ENCODE measurements at places on chromosomes 6 and 20. TPM values are rescaled to one million over a fixed set of nuclear protein-coding genes. Genes with fewer than 3 reads are reported as not detected.

DNA sequence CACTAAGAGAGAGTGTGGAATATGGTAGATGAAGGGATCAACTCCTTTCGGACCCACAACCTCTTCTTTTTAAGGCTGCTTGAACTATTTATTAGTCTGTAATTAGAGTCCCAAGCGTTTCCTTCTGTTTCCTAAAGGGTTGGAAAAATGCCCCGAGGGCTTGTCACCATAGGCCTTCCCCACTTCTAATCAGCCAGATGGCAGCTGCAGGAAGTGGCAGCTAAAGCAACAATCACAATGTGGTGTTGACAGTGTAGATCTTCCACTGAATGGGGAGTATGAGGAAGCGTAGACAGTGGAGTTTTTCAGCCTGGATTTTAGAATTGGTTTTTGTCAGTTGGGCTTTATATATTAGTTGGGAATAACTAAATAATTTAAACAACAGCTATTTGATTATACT lies 40.6 kb downstream of the SLC35D3 start:
- peak; percentile 28 for DNase-seq

DNA sequence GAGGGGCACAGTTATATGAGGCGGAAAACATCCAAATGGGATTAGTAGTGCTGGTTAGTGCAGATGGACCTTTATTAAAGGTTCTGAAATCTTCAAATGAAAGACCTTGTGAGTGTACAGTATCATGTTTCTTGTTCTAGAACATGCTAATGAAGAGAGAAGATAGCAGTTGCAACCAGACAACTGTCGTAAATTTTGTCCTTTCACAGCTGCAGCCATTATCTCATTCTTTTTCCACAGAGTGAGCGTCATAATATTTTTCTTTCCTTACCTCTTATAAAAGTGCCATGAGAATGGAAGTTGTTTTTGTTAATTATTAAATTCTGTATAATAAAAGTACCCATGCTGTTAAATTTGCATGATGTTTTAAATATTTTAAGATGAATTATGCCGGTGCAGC lies 4.4 kb upstream of the C6orf163 start:
- no peak for DNase-seq

GRCh38 chr6:105985098-105985815 lies 100.9 kb upstream of the PRDM1 start:
- no peak for DNase-seq

DNA sequence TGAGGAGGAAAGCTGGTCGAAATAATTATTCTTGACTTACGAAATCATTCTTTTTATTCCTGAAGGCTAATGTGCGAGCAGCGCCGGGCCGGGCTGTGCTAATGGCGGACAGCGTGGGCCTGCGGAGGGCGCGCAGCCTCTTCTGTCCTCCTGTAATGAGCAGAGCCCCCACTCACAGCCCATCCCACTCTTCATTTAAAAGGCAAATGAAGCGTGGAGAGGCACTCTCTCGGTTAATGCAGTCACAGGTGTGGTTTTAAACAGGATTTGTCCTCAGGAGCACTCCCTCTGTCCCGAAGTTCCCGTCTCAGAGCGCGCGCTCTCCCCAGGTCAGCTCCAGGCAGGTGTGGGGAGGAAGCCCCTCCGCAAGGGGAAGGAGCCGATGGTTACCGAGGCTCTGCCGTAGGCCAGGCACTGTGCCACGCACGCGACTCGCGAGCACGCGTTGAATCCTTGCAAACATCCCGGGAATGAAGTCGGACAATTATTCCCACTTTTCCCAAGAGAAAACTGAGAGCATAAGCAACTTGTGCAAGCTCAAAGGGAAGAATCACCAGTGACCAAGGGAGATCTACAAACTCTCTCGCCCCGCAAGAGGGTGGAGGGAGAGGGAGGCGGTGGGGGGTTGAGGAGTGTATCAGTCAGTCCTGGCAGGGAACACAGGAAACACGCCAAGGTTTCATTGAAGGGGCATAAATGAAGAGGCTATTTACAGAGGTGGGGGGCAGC lies 35.5 kb upstream of the ZFAND3 start:
- peak; percentile 25 for DNase-seq

DNA sequence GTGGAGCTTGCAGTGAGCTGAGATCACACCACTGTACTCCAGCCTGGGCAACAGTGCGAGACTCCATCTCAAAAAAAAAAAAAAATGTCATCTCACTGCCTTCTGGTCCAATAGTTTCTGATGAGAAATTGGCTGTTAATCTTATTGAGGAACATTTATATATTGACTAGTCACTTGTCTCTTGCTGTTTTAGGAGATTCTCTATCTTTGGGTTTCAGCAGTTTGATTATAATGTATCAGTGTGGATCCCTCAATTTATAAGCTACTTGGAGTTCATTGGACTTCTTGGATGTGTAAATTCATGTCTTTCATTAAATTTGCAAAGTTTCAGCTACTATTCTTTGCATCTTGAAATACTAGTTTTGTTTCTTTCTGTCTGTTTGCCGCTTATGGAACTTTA lies 11.2 kb downstream of the ZGPAT start:
- DNase-seq = no peak

GRCh38 chr6:16647422-16647821 lies 113.8 kb downstream of the ATXN1 start:
- no peak for DNase-seq

DNA sequence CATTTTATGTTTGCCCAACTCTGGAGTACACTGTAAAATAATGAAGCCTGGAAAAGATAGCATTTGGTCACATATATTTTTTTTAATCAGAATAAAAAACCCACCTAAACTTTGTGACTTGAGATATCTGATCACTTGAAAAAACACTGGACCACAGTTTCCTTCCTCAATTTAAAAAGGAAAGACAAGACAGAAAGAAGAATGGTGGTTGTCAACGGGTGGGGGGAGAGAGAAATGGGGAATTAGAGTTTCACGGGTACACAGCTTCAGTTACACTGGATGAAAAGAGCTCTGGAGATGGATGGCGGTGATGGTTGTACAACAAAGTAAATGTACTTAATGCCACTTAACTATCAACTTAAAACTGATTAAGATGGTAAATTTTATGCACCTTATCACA lies 14.7 kb upstream of the DST start:
- no peak for DNase-seq

HLA-DPB1 gene
- total RNA-seq = 34.1 TPM

DNA sequence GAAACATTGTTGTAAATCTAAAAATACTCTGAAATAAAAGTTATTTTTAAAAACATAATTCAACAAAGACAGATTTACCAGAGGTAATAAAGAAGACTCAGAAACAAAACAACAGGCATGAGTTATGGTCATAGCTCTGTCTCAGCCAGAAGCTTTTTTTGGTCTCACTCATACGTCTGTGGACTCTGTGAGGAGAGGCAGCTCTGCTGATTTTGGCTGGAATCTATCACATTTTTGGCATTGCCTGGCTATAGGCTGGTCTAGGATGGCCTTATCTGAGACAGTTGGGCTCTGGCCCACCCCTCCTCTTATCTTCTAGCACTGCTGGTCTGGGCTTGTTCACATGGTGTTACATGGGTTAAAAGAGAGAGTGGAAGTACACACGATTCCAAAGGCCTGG lies 514.0 kb upstream of the BTBD3 start:
- no peak for DNase-seq

DNA sequence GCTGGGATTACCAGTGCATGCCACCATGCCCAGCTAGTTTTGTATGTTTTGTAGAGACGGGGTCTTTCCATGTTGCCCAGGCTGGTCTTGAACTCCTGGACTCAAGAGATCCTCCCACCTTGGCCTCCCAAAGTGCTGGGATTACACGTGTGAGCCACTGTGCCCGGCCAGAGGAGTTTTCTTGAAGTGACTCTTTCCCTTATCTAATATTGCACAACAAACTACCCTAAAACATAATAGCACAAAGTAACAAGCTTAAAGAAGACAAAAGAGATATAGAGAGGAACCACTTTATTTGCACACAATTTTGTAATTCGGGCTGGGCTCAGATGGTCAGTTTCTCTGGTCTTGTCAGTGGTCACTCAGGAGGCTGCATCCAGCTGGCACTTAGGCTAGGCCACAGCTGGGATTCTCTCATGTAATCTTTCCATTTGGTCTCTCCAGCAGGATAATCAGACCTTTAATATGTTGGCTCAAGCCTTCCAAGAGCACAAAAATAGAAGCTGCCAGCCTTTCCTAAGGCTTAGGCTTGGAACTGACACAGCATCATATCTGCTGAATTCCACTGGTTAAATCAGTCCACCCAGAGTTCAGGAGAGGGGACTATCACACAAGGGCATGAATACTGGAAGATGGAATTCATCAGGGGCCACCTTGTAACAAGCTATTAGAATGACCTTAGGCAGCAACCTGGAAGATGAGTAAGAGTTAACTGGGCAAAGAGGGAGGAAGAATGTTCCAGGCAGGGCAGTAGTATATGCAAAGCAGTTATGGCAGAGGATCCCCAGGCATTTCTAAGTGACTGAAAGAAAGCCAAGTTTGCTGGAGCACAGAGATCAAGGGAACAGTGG lies 56.7 kb upstream of the PNRC1 start:
- DNase-seq = peak; percentile 25

- DNase-seq = no peak
Measured at GRCh38 chr6:15586503-15586902, 76.3 kb downstream of the DTNBP1 start.

GGT7 gene
- 21.6 TPM for total RNA-seq

PKHD1 gene
- not detected for total RNA-seq

DNA sequence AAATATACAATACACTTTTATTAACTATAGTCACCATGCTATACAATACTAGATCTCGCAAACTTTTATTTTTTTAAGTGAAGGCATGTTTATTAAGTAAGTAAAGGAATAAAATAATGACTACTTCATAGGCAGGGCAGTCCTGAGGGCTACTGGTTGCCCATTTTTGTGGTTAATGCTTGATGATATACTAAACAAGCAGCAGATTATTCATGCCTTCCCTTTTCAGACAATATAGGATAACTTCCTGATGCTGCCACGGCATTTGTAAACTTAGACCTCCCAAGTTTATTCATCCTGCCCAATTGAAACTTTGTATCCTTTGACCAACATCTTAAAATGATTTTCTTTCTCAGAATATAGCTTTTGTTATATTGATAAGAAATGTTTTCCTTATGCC lies 24.7 kb upstream of the HIVEP1 start:
- DNase-seq = no peak

Measured in left ventricle myocardium inferior (tissue), 1 donor.